Central memory CD8-positive, alpha-beta T cell (primary cell): ENCODE measurements at places on chromosomes 7 and 10.

GRCh38 chr7:26398756-26399509, 107.3 kb downstream of the SNX10 start:
- peaks cover 77% of the 10 kb centered on the region for H3K27me3 ChIP-seq
- H3K36me3 ChIP-seq = peaks cover 2% of the 10 kb centered on the region
- H3K4me3 ChIP-seq = peak overlapping the region; percentile 82
- DNase-seq = no peak
- no peak overlapping the region for H3K27ac ChIP-seq
- H3K4me1 ChIP-seq = peaks cover 13% of the 10 kb centered on the region

DNA sequence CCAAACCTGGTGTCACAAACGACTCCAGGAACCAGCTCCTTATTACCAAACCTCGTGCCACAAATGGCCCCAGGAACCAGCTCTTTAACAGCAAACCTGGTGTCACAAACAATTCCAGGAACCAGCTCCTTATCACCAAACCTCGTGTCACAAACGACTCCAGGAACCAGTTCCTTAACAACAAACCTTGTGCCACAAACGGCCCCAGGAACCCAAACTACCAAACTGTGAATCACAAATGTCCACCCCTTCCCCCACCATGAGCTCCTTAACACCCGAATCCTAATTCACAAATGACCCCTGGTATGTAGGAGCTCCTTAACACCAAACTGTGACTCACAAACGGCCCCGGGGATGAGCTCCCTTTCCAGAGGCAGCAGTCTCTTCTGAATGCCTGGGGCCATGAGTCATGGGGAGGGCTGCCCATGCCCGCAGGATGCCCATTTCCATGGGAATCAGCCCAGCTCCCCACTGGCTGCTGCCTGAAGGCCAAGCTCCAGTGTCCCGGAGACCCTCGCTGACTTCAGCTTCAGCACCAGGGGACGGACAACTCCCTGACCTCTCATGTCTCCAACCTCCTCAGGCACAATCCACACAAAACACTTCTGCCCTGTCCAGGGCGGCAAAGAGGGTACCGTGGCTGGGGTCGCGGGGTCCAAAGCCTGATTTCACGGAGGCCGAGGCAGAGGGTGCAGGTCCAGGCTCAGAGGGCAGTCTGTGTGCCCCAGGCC, 213.1 kb downstream of the ELFN1 start:
- DNase-seq = no peak
- H3K36me3 ChIP-seq = peaks cover 15% of the 10 kb centered on the region
- peak overlapping the region; percentile 42 for H3K27ac ChIP-seq
- no peaks in the 10 kb centered on the region for H3K27me3 ChIP-seq
- peaks cover 41% of the 10 kb centered on the region for H3K4me1 ChIP-seq

- H3K4me3 ChIP-seq = no peak overlapping the region
- peaks cover 1% of the 10 kb centered on the region for H3K36me3 ChIP-seq
- no peaks in the 10 kb centered on the region for H3K27me3 ChIP-seq
- no peaks in the 10 kb centered on the region for H3K4me1 ChIP-seq
Measured at GRCh38 chr10:132363376-132363775, 31.4 kb downstream of the LRRC27 start.

- no peaks in the 10 kb centered on the region for H3K4me1 ChIP-seq
- DNase-seq = no peak
- peaks cover 1% of the 10 kb centered on the region for H3K36me3 ChIP-seq
- H3K27ac ChIP-seq = no peak overlapping the region
Measured at GRCh38 chr7:113752289-113752688, 166.5 kb downstream of the PPP1R3A start.

- no peaks in the 10 kb centered on the region for H3K36me3 ChIP-seq
- H3K27ac ChIP-seq = no peak overlapping the region
- no peak for DNase-seq
- H3K4me3 ChIP-seq = no peak overlapping the region
- no peaks in the 10 kb centered on the region for H3K4me1 ChIP-seq
- peaks cover 10% of the 10 kb centered on the region for H3K27me3 ChIP-seq
Measured at GRCh38 chr7:114653364-114654088, 238.9 kb downstream of the FOXP2 start.

DNA sequence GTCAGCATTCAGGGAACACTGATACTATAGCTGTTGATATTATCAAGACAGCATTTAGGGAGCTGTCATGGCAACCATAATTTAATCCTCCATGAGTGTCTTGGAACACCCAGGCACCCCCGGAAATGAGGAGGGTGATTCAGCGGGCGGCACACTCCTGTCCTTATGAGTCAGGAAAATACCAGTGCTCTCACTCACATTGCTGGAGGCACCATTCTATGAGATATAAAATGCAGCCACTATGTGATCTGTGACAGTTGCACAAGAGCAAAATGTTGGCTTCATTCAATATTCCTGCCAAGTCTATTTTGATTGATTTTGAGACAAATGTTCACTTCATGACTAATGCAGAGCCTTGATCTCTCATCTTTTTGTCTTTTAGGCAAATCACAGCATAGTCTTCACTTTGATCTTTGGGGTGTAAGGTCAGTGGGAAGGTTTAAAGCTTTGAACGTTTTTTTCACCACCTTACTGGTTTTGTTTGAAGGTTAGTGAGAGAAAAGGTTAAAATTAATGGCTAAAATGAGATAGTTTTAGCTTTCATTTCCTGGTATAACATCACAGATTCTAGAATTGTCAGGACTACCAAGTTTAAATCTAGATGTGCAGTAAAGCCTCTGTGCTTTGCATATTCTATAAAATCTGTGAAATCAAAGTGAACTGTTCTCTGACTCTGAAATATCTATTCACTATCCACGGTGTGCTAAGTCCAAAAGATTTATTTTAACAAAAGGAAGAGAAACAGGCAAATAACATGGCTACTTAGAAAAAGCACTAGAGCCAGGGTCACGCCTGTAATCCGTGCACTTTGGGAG, 12.4 kb upstream of the ARHGAP12 start:
- no peak overlapping the region for H3K27ac ChIP-seq
- no peaks in the 10 kb centered on the region for H3K4me1 ChIP-seq
- H3K36me3 ChIP-seq = no peaks in the 10 kb centered on the region
- DNase-seq = no peak

DNA sequence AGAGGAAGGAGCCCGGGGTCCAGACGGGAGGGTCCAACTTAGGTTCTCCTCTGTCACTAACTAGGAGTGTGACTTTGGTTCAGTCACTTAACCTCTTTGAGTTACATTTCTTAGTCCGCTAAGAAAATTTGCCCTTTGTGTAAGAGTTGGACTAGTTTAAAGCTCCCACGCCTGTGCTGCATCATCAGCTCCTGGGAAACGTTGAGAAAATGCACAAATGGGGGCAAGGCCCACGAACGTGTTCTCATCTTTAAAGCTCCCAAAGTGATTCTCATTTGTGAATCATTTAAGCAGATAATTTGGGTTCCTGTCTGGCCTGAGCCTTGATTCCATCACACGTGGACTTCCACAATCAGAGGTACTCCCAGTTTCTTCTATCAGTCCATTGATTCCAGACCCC, 6.3 kb downstream of the ZNF467 start:
- H3K36me3 ChIP-seq = peaks cover 2% of the 10 kb centered on the region
- H3K27me3 ChIP-seq = no peaks in the 10 kb centered on the region
- no peaks in the 10 kb centered on the region for H3K4me1 ChIP-seq
- DNase-seq = no peak
- H3K27ac ChIP-seq = no peak overlapping the region

GRCh38 chr10:92832998-92833650, 15.2 kb upstream of the EXOC6 start:
- no peak overlapping the region for H3K27ac ChIP-seq
- DNase-seq = no peak
- H3K27me3 ChIP-seq = no peaks in the 10 kb centered on the region

DNA sequence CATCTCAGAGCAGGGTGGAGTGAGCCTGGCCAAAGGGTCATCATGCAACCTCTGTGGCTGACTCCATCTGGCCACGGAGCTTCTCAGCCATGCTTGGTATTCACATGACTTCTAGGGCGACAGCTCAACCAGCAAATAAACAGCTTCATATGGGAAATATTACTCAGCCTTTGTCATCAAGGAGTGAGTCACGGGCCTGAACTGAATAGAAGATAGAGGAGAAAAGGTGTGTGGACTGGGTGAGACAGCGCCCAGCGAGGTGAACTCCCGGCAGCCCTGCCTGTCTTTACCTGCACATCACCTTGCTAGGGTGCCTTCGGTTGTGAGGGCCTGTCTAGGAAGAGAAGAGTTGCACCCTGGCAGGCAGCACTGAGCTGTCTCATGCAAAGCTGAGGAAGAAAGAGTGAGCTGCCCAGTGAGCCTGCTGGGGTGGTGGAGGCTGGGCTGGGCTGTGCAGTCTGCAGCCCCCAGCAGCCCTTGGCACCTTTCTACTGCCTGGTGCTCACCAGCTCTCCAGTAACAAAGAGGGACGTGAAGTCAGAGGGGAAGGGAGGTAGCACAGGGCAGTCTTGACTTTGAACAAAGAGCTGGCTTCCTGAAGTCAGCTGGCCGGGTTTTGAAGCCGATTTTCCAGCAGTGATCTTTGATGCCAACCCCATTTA, 114.2 kb downstream of the EGFR start:
- no peak overlapping the region for H3K27ac ChIP-seq
- peaks cover 2% of the 10 kb centered on the region for H3K36me3 ChIP-seq
- no peak overlapping the region for H3K4me3 ChIP-seq
- no peak for DNase-seq

- H3K27ac ChIP-seq = no peak overlapping the region
- DNase-seq = no peak
- no peaks in the 10 kb centered on the region for H3K36me3 ChIP-seq
- H3K4me1 ChIP-seq = no peaks in the 10 kb centered on the region
Measured at GRCh38 chr7:14148974-14149373, 159.5 kb upstream of the ETV1 start.

- H3K36me3 ChIP-seq = no peaks in the 10 kb centered on the region
- no peak for DNase-seq
- H3K4me3 ChIP-seq = no peak overlapping the region
- H3K27me3 ChIP-seq = no peaks in the 10 kb centered on the region
- H3K27ac ChIP-seq = no peak overlapping the region
Measured at GRCh38 chr7:45876519-45876918, 3.6 kb upstream of the CCDC201 start.

DNA sequence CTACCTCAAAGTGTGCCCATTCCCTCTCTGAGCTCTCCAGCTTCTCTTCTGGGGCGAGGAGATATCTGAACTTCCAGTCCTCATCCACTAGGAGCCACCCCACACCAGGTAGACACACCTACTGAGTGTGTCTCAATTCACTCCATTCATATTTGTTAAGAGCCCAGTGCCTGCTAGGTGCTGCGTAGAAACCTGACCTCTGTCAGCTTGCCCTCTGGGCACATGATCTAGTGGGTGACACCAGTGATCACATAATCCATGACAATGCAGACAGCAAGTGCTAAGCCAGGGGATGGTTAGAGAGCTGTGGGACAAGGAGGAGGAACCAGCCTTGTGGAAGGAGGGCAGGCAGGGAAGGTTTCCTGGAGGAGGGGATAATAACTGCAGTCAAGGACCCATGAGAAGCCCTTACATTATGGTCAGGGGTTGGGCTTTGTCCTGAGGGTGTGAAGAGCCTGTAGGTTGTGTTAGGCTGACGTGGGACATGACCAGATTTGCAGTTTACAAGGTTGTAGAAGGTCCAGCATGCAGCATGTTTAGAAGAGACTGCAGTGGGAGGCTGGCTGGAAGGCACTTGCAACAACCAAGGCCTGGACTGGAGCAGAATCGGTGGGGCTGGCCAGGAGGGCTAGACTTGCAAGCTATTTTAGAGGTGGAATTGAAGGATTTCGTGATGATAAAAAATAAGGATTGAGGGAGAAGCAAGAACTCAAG, 81.8 kb downstream of the COL13A1 start:
- H3K36me3 ChIP-seq = no peaks in the 10 kb centered on the region
- no peak overlapping the region for H3K27ac ChIP-seq
- no peak overlapping the region for H3K4me3 ChIP-seq

DNA sequence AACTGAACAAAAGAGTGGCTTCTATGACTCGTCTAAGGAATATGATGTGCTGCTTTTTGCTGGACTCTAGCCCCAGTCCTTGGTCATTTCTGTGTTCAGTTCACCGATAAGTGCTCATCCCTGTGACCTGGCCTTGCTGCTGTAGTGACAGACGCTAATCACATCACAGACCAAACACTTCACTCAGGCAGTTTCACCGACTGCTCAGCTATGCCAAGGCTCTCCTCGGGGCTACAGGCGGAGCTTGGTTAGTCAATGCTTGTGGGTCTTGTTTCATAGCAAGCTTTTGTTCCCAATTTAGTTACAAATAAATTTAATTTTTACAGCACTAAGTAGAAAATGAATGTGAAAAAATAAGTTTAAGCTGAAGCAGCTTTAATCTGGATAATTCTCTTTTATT, 190.8 kb upstream of the PRKCQ start:
- no peaks in the 10 kb centered on the region for H3K4me1 ChIP-seq
- H3K4me3 ChIP-seq = no peak overlapping the region
- DNase-seq = no peak
- no peak overlapping the region for H3K27ac ChIP-seq
- peaks cover 42% of the 10 kb centered on the region for H3K27me3 ChIP-seq
- peaks cover 3% of the 10 kb centered on the region for H3K36me3 ChIP-seq

DNA sequence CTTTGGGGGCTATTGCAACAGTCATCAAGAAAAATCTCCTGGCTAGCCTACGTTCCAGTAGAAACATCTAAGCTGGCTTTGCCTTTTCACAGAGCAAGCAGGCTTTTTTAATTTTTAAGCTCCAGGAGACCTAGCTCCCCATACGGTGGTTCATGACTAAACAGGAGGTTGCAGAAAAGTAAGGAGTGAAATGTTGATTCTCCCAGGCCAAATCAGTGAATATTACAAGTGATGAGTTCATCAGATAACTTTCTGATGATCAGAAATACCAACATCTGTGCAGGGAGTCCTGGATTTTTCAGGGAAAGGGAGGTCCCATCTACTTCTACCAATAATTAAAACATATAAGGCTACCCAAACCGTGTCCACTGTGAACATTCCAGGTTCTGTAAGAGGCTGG, 477.3 kb upstream of the CELF2 start:
- no peaks in the 10 kb centered on the region for H3K4me1 ChIP-seq
- H3K27ac ChIP-seq = no peak overlapping the region
- no peaks in the 10 kb centered on the region for H3K36me3 ChIP-seq
- no peak for DNase-seq
- no peaks in the 10 kb centered on the region for H3K27me3 ChIP-seq

- no peak for DNase-seq
- H3K4me1 ChIP-seq = peaks cover 19% of the 10 kb centered on the region
- H3K4me3 ChIP-seq = peak overlapping the region; percentile 51
- H3K27ac ChIP-seq = peak overlapping the region; percentile 17
Measured at GRCh38 chr7:45922810-45923209, 1.7 kb upstream of the IGFBP3 start.

DNA sequence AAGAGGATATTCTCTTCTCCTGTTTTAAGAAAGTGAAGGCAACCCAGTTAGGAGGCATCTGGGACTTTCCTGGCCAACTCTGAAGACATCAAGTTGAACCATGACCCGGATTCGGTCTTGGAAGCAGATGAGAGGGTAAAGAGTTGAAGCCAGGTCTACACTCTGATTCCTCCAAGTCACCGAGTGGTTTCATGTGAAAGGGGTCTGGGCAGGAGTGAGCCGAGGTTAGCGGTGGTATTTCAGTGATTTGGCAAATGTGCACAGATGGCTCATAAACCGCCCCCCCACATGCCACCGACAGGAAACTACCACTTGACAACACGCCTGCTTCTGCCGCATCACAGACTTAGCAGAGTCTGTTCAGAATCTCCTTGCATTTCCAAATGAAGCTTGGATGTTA, 11.4 kb upstream of the REPIN1 start:
- peaks cover 40% of the 10 kb centered on the region for H3K4me1 ChIP-seq
- DNase-seq = peak; percentile 64
- no peak overlapping the region for H3K27ac ChIP-seq
- no peaks in the 10 kb centered on the region for H3K27me3 ChIP-seq
- H3K36me3 ChIP-seq = peaks cover 9% of the 10 kb centered on the region
- peak overlapping the region; percentile 25 for H3K4me3 ChIP-seq
